ENCODE measurements at places on chromosomes 7 and 10.

DNA sequence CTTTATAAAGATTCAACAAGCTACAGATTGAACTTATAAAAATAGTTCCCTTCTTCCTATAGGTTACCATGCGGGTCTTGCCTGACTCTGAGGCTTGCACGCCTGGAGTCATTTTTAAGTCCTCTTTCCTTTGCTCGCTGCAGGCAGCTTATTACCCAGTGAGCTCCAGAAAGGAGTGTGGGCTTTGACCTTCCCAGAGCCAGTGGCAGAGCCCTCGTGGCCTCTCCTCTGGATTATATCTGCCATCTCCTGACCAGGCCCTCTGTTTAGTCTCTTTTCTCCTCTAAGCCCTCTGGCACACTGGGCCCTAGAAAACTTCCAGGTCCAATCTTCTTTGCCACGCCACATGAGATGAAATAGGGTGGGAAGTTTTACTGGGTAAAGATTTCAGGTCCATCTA is 39.9 kb upstream of the EZH2 start:
- peak; percentile 39 for DNase-seq

DNA sequence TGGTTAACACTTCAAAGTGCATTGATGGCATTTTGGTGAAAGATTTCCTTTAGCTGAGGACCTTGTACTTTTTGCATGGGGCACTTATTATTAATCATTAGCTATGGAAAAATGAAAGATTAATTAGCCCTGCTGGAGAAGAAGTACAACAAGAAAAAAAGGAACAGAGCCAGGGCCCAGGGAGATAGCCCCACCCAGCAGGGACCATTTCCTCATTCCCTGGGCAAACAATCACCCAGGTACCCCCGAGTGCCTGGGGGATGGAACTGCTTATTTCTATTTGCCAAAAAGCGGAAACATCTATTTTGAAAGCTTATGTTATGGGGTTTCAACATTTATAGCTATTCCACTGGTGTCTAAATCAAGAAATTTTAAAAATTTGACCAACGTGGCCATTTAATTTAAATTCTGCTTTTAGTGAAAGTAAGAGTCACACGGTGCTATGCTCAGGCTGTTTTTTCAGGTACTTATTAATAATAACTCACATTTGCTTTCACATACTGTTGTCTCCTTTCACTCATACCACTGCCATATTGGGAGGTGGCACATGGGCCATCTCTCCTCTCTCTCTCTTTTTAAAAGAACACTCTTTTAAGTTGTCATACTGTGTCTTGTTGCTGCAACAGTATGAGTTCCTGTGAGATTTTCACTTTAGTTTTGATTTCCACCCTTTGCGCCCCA is 143.6 kb upstream of the KIF5B start:
- no peak for DNase-seq

GRCh38 chr10:16909271-16909767 is 92.1 kb upstream of the RSU1 start:
- DNase-seq = no peak

DNA sequence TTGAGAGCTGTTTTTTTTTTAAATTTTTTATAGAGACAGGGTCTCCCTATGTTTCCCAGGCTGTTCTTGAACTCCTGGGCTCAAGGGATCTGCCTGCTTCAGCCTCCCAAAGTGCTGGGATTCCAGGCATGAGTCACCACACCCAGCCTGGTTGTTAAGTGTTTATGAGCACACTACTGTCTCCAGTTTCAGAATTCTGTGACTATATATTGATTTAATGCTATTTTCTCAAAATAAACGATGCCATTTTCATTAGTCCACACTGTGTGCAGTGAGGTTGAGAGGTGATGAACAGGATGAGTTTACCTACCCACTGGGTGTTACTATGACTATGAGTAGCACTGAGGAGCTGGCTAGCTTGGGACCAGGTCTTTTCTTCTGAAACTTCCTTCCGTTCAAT is 110.9 kb upstream of the FAM180A start:
- no peak for DNase-seq

- DNase-seq = no peak
Observed at GRCh38 chr7:16564909-16565426, 38.3 kb downstream of the LRRC72 start.

DNA sequence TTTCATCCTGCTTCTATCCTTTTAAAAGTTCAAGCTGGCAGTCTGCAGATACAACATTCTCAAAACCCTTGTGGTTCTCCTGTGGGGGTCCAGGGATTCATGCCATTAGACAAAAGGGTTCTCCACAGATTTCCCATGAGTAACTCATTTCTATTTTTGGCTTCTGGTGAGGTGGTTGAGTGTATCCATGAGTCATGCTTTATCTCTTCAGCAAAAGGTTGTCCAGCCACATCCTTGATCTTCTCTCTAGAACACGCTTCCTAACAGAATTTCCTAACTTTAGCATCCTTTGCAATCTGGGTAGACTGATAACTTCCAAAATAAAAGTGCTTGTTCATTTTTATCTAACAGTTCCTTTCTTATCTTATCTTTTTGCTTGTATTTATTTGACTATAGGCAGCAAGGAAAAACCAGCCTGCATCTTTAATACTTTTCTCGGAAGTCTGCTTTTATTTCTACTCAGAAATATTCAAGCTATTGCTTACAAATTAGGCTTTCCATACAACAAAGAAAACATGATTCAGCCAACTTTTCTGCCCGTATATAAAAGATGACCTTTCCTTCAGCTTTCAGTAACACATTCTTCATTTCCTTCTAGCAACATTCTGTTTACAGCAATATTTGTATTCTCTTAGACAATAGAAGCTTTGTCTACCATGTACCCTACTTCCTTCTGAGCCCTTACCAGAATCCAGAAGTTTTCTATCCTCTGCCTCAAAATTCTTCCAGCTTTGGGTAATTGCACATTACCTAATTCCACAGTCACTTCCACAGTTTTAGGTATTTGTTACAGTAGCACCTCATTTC is 79.3 kb upstream of the IL6 start:
- no peak for DNase-seq

DNA sequence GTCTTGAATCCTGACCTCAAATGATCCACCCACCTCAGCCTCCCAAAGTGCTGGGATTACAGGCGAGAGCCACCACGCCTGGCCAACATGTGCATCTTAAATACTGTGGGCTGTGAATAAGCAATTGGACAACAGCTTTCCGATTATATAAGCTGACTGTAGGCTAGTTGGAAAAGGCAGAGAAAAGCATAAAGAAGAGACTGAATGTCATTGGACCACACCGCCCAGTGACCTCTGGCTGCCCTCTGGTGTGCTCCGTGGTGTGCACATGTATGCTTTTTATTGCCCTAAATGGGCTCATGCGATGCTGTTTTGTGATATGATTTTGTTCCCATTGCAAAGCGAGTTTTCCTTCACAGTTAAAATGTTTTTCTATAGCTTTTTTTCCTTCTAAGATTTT is 15.4 kb upstream of the CSGALNACT2 start:
- no peak for DNase-seq

DNA sequence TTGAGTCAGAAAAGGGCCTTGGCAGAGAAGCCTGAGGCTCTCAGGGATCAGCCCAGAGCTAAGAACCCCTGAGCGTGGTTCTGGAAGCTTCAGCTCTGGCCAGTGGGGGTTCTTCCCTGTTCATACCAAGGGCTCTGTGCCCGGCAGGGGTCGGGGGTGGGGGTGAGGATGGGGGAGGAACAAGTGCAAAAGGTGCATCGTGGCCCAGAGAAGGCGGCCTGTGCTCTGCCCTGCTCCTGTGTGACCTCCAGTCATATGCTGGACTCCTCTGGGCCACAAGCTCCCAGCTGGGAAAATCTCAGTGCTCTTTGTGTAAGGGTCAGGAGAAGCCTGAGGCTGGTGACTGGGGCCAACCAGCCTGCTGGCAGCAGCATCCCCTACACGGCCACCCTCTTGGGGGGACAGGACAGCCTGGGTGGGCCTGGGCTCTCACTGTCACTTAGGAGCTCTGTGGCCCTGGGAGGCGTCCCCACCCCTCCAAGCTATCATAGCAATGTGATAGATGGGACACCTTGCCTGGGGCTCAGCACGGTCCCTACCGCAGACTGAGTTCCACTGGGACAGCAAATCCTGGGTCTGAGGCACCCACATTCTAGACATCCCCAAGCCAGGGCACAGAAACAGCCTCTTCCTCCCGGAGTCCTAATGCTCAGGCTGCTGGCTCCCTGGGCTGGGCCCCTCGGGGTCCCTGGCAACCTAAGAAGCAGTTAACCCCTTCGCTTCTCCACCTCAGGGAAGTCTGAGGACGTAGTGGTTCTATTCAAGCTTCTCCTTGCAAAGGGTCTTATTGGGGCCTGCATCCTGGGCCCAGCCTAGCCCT is 2.5 kb downstream of the MMRN2 start:
- DNase-seq = no peak

- DNase-seq = no peak
Observed at GRCh38 chr10:118362103-118362502, 20.0 kb upstream of the FAM204A start.

- DNase-seq = no peak
Observed at GRCh38 chr7:138030679-138031351, 28.9 kb upstream of the CREB3L2 start.

- no peak for DNase-seq
Observed at GRCh38 chr7:127813991-127814541, 162.1 kb downstream of the SND1 start.

- no peak for DNase-seq
Observed at GRCh38 chr10:25867321-25867720, 66.7 kb upstream of the MYO3A start.

DNA sequence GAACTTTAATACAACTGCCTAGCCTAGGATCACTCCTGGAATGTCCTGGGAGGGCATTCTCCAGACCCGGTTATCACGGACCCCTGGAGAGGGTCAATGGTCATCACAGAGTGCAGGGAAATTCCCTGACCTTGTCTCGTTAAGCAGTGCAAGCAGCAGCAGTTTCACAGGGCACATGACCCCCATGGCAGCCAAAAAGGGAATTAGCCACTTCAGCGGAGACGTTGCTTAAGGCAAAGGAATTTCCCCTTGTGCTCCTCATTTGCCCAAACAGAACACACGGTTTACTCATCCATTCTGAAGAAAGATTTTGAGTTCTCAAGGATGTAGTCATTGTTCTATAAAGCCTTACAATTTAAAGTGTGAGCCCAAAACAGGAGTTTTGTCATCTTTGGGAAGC is 260.3 kb downstream of the SNX13 start:
- peak; percentile 88 for DNase-seq

- peak; percentile 95 for DNase-seq
Observed at GRCh38 chr7:94374231-94374630, 20.5 kb upstream of the COL1A2 start.

- no peak for DNase-seq
Observed at GRCh38 chr10:5631936-5632335, 34.5 kb downstream of the ASB13 start.

- DNase-seq = no peak
Observed at GRCh38 chr10:3781468-3782145, 3.4 kb downstream of the KLF6 start.

- DNase-seq = no peak
Observed at GRCh38 chr7:105790996-105791395, 85.4 kb downstream of the ATXN7L1 start.

GRCh38 chr10:114326795-114327194 is 77.5 kb downstream of the AFAP1L2 start:
- no peak for DNase-seq

DNA sequence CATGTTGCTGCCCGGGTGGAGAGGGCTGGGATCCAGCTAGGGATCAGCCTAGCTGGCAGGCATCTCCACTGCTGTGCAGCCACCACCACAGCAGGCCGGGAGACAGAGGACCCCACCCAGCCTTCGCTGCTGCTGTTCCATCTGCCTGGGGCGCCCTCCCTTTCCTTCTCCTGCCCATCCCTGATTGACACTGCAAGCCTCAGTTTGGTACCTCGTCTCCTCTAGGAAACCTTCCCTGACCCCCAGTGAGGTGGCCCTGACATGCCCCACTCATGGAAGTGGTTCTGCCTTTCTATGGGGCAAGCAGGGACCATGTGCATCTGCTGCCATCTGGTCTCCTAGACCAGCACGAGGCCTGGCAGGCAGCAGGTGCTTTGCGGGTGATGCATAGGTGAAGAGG is 30.4 kb upstream of the DPYSL4 start:
- DNase-seq = no peak

DNA sequence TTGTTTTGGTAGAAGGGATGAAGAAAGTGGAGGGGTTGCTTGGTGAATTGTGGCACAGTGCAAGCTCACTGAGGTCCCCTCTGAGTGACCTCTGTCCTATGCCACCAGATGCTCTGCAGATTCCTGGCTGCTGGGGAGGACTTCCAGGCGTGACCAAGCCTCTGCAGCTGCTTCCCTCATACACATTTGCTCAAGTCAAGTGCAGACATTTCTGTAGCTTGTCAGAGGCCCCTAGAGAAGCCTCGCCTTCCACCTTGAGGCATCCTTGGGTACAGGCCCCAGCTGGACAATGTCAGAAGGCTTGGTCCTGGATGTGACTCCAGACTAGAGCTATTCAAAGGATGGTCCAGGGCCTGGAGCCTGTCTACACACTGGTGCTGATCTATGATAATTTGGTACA is 464.2 kb downstream of the PLXNA4 start:
- no peak for DNase-seq

GRCh38 chr10:118595598-118596425 is at the start of gene PRLHR:
Gene PRLHR (minus strand): TSS chr10:118595648. CDS start chr10:118595244, 404 bp downstream.
- DNase-seq = no peak

- DNase-seq = no peak
Observed at GRCh38 chr7:105269397-105269796, 119.3 kb downstream of the SRPK2 start.

GRCh38 chr7:133888061-133888930 is 238.8 kb upstream of the LRGUK start:
- DNase-seq = no peak

DNA sequence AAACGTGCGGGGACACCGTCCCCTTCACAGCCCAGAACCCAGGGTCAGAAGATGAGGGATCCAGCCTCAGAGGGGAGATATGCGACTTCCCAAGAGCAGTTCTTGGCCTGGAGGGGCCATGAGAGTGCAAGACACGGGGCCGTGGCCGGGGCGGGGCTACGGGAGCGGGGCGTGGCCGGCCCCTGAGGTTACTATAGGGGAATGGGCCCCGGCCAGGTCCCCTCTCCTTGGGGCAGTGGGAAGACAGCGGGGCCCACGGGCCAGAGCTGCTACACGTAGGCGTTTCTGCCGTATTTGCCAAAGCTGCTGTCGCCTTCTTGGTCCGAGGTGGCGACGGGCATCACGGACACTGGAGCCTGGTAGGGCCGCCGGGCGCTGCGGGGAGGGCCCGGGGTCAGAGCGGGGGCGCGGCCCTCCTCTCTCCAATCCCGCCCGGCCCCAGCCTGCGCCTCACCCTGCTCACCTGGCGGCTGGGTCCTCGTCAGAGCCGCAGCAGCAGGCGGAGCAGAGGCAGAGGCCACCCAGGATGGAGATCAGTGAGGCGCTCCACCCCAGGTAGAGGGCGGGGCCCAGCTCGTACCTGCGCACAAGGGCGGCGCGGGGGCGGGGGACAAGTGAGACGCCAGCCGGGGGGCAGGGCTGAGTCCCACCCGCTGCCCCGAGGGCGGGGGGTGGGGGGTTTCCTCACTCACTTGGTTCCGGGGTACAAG is 5.3 kb downstream of the CLDN15 start:
- DNase-seq = peak; percentile 86

DNA sequence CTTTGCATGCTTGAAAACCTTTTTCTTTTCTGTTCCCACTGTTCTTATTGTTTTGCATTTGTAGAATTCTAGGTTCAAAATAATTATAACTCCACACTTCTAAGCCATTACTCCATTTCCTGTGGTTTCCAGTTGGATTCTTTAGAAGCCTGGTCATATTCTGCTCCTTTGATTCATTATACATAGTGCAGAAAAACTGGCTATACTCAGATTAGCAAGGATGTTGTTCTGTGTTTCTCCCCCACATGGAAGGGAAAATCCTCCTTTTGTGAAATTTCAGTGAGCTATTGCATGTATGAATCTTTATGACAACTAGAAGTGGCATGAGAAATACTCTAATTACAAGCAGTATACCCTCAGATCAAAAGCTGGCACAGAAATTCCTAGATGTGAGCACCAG is 79.5 kb downstream of the SLC13A1 start:
- no peak for DNase-seq

- DNase-seq = no peak
Observed at GRCh38 chr10:42650374-42650773, 12.0 kb upstream of the ZNF33B start.

All from lower leg skin (tissue), 4 donors.